ENCODE measurements at places on chromosomes 11 and 22. TPM values are rescaled to one million over a fixed set of nuclear protein-coding genes. Genes with fewer than 3 reads are reported as not detected.

DNA sequence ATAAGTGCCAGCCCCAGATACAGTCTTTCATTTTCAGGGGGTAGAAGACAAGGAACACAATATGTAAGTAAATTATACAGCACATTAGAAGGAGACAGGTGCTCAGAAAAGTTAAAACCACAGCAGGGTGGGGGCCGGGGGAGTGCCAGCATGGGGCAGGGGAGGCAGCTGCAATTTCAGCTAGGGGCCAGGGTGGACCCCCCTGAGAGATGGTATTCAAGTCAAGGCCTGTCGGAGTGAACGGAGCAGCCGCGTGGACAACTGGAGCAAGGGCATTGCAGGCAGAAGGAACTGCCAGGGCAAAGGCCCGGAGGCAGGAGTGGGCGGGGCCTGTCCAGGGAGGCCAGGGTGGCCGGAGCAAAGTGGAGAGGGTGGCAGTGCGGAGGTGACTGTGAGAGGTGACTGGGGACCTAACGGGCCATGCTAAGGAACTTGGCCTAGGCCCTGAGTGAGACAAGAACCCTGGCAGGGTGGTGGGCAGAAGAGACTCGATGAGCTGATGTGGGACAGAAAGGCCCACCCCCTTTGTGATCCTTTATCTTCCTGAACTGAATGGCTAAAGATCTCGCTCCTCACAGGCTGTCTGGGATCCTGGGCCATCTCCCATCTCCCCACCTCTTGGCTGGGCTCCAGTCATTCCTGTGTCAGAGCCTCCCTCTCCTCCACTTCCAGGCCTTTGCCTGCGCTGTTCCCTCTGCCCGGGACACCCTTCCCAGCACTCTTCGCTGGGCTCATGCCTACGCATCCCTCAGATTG, 22.4 kb upstream of the FLRT1 start:
- no peaks in the 10 kb centered on the region for H3K36me3 ChIP-seq
- no peaks in the 10 kb centered on the region for H3K27me3 ChIP-seq
- no peak overlapping the region for H3K27ac ChIP-seq
- DNase-seq = no peak
- H3K4me3 ChIP-seq = no peak overlapping the region

DNA sequence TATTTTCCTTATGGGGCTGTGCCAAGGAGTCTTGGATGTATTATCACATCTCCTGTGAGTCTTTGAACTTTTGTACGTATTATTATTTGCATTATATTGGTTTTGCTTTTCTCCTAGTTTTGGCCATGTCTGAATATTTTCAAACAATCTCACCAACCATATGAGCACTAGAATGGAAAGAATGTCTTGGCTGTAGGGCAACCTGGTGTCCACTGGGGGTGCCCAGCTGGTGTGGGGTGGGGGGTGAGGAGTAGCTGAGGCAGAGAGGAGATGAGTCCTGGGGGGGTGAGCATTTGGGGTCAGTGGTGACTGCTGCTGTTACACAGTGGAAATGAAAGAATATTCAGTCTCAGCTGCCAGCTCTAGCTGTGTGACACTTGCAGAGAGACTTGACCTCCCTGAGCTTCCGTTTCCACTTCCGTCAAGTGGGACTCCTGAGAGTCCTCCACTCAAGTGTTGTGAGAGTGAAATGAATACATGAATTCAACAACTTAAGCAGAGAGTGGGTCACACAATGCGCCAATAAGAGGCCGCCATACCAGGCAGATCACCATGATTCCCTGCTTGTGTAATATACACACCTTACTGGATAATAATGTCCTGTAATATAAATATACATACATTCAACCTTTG, 12.7 kb upstream of the PVALB start:
- H3K27ac ChIP-seq = no peak overlapping the region
- H3K27me3 ChIP-seq = peaks cover 14% of the 10 kb centered on the region
- no peaks in the 10 kb centered on the region for H3K4me1 ChIP-seq
- no peaks in the 10 kb centered on the region for H3K36me3 ChIP-seq
- no peak for DNase-seq

DNA sequence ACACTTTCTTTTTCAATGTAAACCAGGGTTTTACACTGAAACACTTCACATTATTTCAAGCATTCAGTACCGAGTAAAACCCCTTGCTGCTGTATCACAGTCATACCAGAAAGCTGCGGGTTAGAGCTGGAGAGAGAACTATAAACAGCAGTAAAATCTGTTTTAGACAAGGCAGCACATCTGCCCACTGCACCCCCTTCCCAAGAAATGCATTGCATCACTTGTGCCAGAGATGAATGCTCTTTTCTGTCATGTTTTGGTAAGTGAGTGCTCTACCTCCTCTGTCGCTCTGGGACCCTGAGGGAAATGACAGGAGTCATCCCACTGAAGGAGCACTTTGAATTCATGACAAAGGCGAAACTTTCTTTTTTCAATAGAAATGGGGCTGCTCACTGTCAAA, 107.2 kb downstream of the MAML2 start:
- peaks cover 48% of the 10 kb centered on the region for H3K4me1 ChIP-seq
- no peaks in the 10 kb centered on the region for H3K36me3 ChIP-seq
- H3K27ac ChIP-seq = no peak overlapping the region
- no peak overlapping the region for H3K4me3 ChIP-seq

DNA sequence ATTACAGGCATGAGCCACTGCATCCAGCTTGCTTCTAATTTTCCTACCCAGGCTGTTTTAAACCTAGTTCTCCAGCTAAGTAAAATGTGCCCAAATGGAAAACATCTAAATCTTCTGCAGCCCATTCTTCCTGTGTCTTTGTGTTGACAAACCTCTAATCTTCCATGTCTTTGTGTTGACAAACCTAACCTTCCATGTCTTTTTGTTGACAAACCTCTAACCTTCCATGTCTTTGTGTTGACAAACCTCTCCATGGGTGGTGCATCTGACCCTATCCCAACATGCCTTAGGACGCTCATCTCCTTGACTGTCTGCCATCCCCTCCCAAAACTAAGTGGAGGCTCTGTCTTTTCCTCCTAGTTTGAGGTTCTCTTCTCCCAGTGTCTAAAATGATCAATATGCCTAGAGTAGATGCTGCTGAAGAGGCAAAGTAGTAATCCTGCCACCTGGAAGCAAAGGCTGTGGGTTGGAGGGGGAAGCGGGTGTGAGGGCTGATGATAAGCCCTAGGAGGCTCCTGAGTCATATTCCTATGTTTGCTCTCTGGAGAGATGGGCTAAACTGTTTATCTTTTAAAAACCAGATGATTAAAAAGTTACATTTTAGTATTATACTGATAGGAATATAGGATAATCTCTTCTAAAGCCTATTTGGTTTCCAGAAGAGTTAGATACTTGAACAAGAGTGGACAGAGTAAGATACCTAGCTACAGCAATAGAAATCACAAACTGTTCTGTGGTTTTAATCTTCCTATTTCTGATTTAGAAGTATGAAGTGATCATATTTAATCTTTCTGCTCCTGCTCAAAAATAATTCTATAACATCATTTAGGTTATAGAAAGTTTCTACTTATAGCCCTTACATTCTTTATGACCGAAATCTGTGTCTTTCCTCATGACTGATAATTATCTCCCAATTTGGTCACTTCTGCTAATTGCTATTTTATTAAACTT, 7.9 kb downstream of the FEN1 start:
- no peak overlapping the region for H3K27ac ChIP-seq
- H3K4me3 ChIP-seq = no peak overlapping the region
- DNase-seq = no peak
- peaks cover 5% of the 10 kb centered on the region for H3K4me1 ChIP-seq

DNA sequence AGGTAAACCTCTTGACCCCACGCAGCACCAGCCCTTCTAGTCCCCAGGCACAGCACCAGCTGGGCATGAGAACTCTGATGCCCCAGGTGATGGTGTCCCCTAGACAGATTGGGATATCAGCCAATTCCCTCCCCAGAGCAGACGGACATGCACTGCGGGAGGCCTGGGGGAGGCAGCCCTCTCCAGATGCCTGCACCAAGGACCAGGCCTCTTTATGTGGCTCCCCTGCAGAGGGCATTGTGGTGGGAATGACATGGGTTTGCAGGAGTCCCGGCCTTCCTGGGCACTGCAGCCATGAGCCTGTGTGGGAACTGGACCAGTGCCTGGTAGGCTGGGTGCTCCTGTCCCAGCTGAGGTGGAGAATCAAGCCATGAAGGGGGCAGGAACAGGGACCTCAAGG, 25.9 kb downstream of the PPM1F start:
- peaks cover 75% of the 10 kb centered on the region for H3K36me3 ChIP-seq
- no peak for DNase-seq
- no peaks in the 10 kb centered on the region for H3K4me1 ChIP-seq
- no peak overlapping the region for H3K27ac ChIP-seq
- H3K4me3 ChIP-seq = no peak overlapping the region

PRRG4 gene
- 36.8 TPM for total RNA-seq

CRYBA4 gene
- total RNA-seq = not detected

WBP2NL gene
- 9.5 TPM for total RNA-seq
